ENCODE measurements at places on chromosomes 2 and 18.
A peak's percentile ranks its signal among the peaks of the same experiment; 100 is the strongest.

DNA sequence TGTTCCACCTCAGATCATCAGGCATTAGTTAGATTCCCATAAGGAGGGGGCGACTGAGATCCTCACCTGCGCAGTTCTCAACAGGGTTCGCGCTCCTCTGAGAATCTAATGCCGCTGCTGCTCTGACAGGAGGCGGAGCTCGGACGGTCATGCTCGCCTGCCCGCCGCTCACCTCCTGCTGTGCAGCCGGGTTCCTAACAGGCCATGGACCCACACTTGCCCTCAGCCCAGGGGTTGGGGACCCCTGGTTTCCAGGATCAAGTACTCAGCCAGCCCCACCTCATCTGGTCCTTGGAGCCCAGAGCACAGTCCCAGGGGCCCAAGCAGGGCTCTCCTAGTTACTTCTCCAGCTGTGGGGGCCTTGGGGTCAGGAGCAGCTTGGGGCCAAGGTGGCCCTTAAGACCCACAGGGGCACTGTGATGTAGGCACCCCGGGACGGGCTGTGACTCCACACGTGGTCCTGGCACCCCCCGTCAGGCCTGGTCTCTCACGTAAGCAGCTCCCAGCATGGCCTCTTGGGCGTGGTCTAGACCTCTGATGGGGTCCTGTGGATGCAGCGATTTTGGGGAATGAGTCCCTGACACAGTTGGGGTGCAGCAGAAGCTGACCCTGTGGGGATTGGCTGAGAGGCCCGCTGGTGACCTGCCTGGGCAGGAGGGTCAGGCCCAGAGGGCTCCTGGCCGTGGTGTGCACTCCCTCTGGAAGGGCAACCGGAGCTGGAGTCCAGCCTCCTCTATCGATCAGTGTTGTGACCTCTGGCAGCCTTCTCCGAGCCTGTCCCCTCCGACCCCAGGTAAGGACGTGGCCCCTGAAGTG lies 28.3 kb upstream of the OTOS start:
- DNase-seq, result no peak

DNA sequence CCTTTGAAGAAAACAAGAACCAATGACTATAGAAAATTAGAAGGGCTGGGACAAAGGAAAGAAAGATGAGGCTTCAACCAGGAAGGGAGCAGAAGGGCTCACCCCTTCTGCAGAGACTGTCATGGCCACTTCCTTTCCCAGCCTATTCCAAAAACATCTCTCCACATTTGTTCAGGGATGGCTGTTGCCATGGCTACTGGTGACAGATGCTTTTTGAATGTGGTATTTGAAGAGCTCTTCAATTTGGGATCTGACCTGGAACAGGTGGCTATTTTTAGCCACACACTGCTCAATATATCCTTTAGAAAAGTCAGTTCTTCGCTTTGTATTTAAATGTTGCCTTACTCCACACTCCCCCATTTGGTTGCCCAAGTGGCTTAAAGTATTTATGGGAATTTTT lies 64.1 kb upstream of the LCLAT1 start:
- DNase-seq, result no peak

- no peak for DNase-seq
Measured at GRCh38 chr2:70214365-70214764, 23.5 kb upstream of the C2orf42 start.

- DNase-seq, result peak; percentile 100
Measured at GRCh38 chr2:128304715-128305554, 13.7 kb downstream of the HS6ST1 start.

DNA sequence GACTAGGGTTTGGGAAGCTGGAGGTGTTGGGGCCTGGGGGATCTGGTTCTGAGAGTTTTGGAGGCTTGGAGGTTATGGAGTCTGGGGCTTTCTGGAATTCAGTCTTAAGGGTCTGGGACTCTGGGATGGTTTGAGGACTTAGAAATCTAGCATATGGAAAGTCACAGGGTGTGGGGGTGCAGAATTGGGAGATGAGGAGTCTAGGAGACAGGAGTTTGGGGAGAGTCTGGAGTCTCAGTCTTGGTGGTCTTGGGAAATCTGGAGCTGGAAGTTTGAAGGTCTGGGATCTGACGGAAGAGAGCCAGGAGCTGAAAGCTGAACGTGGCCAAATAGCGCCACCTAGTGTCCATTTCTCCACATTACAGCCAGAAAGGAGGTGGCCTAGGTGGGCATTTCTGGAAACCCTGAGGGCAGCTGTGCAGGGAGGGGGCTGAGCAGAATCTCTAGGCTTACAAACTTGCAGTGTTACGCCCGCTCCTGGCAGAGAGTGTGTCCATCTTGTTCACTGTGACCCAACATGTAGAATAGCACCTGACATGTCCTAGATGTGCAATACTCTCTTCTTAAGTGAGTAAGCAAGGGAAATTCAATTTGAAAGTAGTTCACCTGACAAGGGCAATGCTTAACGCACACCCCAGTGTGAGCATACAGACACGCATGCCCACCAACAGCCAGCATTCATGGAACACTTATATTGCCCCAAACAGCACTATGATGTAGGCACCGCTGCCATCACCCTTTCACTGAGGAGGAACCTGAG lies 204.8 kb downstream of the TFCP2L1 start:
- DNase-seq, result no peak

DNA sequence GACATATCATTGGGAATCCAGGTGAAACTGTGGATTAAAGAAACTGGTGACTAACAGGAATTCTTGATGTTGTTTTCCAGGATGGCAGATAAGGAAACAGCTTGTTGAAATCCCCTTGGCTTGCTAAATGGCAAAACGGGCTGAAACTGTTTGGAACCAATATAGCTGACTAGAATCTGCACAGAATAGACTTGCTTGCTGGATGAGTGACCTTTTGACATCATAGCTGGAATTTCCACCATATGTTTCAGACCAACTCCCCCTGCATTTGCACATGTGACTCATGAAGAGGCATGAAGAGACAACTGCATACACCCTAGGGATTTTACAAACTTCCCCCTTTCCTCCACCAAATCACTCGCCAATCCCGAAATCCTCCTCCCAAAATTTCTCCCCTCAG lies 87.7 kb upstream of the LYPD1 start:
- no peak for DNase-seq

GRCh38 chr18:8416212-8417019 lies 192.8 kb upstream of the RAB12 start:
- no peak for DNase-seq

DNA sequence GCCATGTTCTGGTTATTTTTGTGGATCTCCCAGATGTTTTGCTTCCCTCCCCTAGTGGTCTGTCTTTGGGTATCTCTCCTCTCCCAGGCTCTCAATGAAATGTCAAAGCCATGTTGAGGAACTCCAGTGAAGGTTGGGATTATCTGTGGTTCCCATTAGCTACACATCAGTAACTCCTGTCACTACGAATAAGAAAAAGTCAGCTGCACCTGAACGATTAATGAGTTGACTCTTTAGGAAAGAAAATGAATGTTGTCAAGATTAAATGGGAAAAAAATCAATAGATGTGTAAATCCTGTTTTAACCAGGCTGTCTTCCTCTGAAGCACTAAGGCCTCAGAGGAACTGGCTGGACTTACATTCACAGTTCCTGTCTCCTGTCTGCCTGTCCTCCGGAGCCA lies 94.0 kb upstream of the DAPL1 start:
- DNase-seq, result no peak
